ENCODE measurements at places on chromosomes 6 and 20. TPM values are rescaled to one million over a fixed set of nuclear protein-coding genes. Genes with fewer than 3 reads are reported as not detected.

The AVP gene
- 0.28 TPM for polyA plus RNA-seq

The SLC26A8 gene
- polyA plus RNA-seq, result 0.47 TPM

The PGC gene
- polyA plus RNA-seq, result not detected

The SPTLC3 gene
- polyA plus RNA-seq, result 28.6 TPM

The CNR1 gene
- polyA plus RNA-seq, result 1.5 TPM

The MOXD1 gene
- polyA plus RNA-seq, result 197 TPM

The PSMA7 gene
- polyA plus RNA-seq, result 188 TPM

The EPHA7 gene
- 53.5 TPM for polyA plus RNA-seq

The SOX18 gene
- polyA plus RNA-seq, result 4.5 TPM

The CALHM6 gene
- 3.6 TPM for polyA plus RNA-seq

The DNAH8 gene
- 0.90 TPM for polyA plus RNA-seq

The PLCB1 gene
- polyA plus RNA-seq, result 39.2 TPM

The ENPP1 gene
- polyA plus RNA-seq, result 25.9 TPM

The RBM24 gene
- 1.2 TPM for polyA plus RNA-seq

The C4B gene
- 22.3 TPM for polyA plus RNA-seq

The C6orf141 gene
- 2.0 TPM for polyA plus RNA-seq

The CEP43 gene
- polyA plus RNA-seq, result 56.8 TPM

The EPPIN gene
- polyA plus RNA-seq, result 0.55 TPM

The APCDD1L gene
- polyA plus RNA-seq, result 13.7 TPM

The CTCFL gene
- 2.8 TPM for polyA plus RNA-seq

Measured in left kidney (tissue), 8 donors.